Stimulated activated CD4-positive, alpha-beta T cell treated with anti-CD3 and anti-CD28 coated beads, TNF-alpha, amount 100 ng/mL, for 24 hours (primary cell): ENCODE measurements at places on chromosomes 7 and 10.

GRCh38 chr10:127463548-127463947 is 85.6 kb upstream of the NPS start:
- no peak for DNase-seq

DNA sequence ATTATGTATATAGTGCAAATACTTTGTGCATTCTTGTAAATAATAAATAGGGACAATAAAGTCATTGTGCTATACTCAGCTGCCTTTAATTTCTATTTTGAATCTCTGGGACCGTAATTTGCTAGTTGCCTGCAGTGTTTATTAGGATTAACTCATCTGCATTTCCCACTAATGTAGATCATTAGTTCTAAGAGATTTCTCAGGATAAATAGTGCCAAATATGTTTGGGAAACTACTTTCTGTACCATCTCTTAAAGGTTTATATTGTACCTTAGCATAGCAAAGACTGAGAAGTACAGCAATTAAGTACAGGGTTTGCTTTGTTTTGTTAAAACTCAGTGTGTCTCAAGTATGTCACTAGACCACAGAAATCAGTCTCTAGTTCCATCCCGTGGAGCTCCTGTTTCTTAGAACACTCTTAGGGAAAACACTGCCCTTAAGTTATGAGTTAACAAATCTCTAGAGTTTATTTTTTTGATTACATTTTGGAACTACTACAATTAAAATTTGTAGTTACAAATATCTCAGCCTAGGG is 26.0 kb downstream of the ADD3 start:
- DNase-seq = no peak

- DNase-seq = no peak
Measured at GRCh38 chr7:100547872-100548271, 8.9 kb downstream of the AGFG2 start.

- no peak for DNase-seq
Measured at GRCh38 chr7:151946932-151947331, 9.3 kb upstream of the GALNTL5 start.

DNA sequence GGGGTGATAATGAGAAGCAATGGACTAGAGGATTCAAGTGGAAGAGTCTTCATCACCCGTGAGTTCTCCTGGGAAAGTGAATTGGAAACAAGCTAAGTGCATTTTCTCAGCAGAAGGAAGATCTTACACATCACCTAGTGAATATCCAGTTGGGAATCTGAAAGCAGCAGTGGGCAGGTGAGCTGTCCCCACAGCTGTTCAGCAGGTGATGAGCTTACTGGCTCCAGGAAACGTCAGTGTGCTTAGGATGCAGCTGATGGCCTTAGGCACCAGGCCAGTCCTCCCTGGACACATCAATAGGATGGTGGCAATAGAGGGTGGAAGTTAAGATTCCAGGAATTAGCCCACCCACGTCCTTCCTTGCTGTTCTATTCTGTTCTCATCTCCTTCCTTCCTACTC is 66.7 kb downstream of the NOD1 start:
- DNase-seq = no peak

- no peak for DNase-seq
Measured at GRCh38 chr7:3641582-3641981, 340.5 kb downstream of the SDK1 start.

GRCh38 chr10:128469515-128469914 is 343.3 kb upstream of the MKI67 start:
- DNase-seq = no peak

GRCh38 chr7:31744294-31744874 is 57.4 kb downstream of the PPP1R17 start:
- DNase-seq = peak; percentile 1

DNA sequence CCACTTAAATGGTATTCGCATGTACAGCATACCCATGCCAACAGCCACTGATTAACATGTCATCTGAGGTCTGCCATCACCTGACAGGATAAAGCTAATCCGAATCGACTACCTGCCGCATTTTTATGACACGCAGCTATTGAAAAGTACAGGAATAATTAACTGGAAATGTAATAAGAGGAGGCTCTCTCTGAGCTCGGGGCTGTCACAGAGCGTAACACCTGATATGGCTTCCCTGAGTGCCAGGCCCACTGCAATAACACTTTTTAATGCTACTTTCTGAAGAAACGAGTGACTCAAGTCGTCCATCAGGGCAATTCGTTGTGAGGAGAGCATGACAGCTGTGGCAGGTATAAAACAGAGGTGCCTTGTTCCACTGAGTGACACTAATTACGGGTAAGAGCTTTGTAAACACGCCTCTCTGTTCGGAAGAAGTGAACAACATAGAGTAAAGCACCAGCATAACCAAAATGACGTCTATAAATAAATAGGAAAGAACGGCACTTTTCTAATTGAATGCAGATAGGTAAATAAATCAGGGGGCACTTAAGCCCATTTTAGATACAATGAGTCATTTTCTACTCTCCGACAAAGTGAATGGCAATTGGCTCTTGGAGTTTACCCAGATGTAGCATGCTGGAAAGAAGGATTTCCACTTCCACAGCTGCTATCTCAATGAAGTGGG is 56.5 kb upstream of the CREB5 start:
- DNase-seq = no peak

DNA sequence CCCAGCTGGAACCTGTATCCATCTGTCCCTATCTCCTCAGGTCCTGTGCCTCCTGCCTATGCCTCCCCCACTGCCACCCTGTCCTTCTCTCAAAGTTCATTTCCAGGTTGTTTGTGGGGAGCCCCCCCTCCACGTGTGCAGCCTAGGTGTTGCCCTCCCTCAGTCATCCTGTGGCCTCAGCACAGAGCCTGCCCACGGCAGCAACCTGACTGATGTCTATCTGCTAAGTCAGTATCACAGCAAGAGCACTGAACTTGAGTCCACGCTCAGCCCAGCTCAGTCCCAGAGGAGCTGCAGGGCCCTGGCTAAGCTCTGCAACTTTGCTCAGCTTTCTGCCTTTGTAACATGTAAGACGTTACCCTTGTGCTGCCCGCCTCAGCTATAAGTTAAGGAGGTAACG is 28.7 kb downstream of the FAM53B start:
- no peak for DNase-seq

GRCh38 chr7:129213828-129214227 is 11.0 kb upstream of the AHCYL2 start:
- no peak for DNase-seq

DNA sequence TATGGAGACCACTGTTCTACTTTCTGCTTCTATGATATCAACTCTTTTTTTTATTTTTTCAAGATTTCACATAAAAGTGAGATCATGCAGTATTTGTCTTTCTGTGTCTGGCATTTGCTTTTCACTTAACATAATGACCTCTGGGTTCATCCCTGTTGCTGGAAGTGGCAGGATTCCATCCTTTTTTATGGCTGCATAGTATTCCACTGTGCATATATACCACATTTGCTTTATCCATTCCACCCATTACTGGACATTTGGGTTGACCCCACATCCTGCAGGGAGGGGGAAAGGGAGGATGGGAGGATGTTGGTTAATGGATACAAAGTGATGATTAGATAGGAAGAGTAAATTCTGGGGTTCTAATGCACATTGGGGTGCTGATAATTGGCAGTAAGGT is 80.3 kb upstream of the NPTX2 start:
- DNase-seq = no peak
